ENCODE measurements at places on chromosomes 7 and 10. TPM values are rescaled to one million over a fixed set of nuclear protein-coding genes. Genes with fewer than 3 reads are reported as not detected.

Gene PRSS37
- not detected for total RNA-seq

Gene SH2D4B
- total RNA-seq = under 0.01 TPM

Gene CALHM1
- total RNA-seq = not detected

Gene GPR26
- not detected for total RNA-seq

Gene FAM53B
- 15.2 TPM for total RNA-seq

Gene PSD
- 0.26 TPM for total RNA-seq

Gene LIPF
- total RNA-seq = not detected

Gene SFTPA2
- not detected for total RNA-seq

Gene VAX1
- total RNA-seq = not detected

Gene LRRTM3
- total RNA-seq = not detected

Gene PTPN12
- 37.1 TPM for total RNA-seq

Gene MACC1
- total RNA-seq = not detected

Gene CTAGE4
- total RNA-seq = not detected

Gene HOXA6
- total RNA-seq = 1.9 TPM

Gene CCDC7
- total RNA-seq = 5.6 TPM

Gene LIPM
- not detected for total RNA-seq

Gene BBIP1
- 17.3 TPM for total RNA-seq

Gene ASB13
- total RNA-seq = 33.3 TPM

Gene UNC5B
- total RNA-seq = 18.1 TPM

Gene CRHR2
- not detected for total RNA-seq

Gene CAV2
- total RNA-seq = 155 TPM

Gene NPC1L1
- total RNA-seq = not detected

Gene CFAP43
- total RNA-seq = under 0.01 TPM

Gene TLX1
- total RNA-seq = not detected

Gene LMBR1
- total RNA-seq = 159 TPM

Gene PAOX
- total RNA-seq = 3.1 TPM

Gene TMEM248
- total RNA-seq = 54.0 TPM

Gene HYAL4
- 0.39 TPM for total RNA-seq

Gene RABGEF1
- 22.4 TPM for total RNA-seq

Gene MYL10
- total RNA-seq = not detected

Gene COA1
- 33.6 TPM for total RNA-seq

Gene MRC1
- total RNA-seq = 250 TPM

Gene NUTM2A
- 0.51 TPM for total RNA-seq

Gene CCL24
- total RNA-seq = not detected

Gene GOLGA7B
- total RNA-seq = 0.13 TPM

Gene ARMC10
- total RNA-seq = 30.6 TPM
